Fibroblast of the aortic adventitia (primary cell): ENCODE measurements at places on chromosomes 4 and X. TPM values are rescaled to one million over a fixed set of nuclear protein-coding genes. Genes with fewer than 3 reads are reported as not detected.

The AKAP14 gene
- total RNA-seq, result not detected in 2 replicates

The JCHAIN gene
- total RNA-seq, result 0.99 and 18.2 TPM in 2 replicates

The GABRQ gene
- not detected in 2 replicates for total RNA-seq

The PALLD gene
- total RNA-seq, result 15.5 and 52.1 TPM in 2 replicates

The CFP gene
- 0.18 TPM in 1 of 2 replicates, not detected in the other for total RNA-seq
